ENCODE measurements at places on chromosomes 1 and 21.

GRCh38 chr21:14550135-14550534, 4.0 kb upstream of the SAMSN1 start:
- no peak for DNase-seq

DNA sequence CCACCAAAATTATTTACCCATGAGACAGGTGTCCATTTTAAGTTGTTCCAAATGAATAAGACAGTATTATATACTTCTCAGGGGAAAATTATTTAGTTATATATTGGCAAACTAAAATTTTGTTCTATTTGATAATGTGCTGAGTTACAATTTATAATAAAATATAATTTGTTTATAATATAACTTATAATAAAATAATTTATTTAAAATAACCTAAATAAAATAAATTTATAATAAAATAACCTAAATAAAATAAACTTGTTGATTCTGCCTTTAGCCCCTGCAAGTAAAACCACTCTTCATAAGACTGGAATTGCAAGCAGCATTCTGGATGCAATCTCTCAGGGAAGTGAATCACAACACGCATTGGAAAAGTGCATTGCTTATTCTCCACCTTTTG, 69.6 kb downstream of the RAVER2 start:
- DNase-seq: no peak

DNA sequence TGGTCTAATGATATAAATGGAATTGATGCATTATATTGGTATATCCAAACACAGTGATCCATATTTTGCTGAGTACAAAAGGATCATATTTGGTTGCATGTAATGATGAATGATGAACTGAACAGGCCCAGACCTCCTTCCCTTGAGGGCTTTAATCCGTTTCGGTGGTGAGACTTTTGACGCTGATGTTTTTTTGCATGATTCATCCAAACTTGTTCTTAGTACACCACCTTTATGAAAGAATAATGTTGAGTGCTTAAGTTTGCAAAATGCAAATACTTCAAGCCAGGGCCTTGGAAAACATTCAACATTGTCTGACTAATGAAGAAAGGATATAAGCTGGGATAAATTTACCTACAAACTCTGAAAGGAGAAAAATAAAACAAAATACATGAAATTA, 19.2 kb downstream of the HOOK1 start:
- no peak for DNase-seq

DNA sequence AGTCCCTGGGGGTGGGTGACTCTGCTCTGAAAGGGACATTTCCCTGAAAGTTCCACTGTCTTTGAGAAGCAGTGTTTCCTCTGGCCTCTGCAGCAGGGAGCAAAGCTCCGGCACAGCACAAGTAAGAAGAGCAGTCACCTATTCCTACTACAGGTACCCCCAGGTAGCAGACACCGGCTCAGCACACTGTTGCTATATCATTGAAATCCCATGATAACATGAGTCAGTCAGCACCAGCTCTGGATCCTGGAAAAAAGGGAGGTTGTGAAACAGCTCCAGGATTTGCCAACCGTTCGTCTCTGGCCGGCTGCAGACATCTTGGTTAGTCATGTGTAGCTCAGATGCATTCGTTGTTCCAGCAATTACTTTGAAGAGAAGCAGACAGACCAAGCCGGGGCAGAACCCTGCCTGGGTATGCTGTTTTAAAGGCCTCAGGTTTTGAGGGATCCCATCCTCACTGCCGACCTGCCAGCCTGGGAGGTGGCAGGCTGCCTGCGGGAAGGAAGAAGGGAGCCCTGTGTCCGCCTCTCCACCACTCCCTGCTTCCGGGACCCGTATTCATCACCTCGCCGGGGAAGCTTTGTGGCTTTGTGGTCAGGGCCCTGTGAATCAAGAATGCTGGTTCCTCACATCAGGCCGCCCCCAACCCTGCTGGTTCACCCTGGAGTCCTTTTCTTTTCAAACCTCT, 139.2 kb downstream of the CLIC6 start:
- no peak for DNase-seq

- DNase-seq: no peak
Observed at GRCh38 chr1:246221485-246222255, 285.4 kb downstream of the SMYD3 start.

GRCh38 chr21:44461464-44462001, 6.2 kb downstream of the LRRC3 start:
- DNase-seq: no peak

GRCh38 chr1:245999697-246000637, 507.1 kb downstream of the SMYD3 start:
- DNase-seq: no peak

DNA sequence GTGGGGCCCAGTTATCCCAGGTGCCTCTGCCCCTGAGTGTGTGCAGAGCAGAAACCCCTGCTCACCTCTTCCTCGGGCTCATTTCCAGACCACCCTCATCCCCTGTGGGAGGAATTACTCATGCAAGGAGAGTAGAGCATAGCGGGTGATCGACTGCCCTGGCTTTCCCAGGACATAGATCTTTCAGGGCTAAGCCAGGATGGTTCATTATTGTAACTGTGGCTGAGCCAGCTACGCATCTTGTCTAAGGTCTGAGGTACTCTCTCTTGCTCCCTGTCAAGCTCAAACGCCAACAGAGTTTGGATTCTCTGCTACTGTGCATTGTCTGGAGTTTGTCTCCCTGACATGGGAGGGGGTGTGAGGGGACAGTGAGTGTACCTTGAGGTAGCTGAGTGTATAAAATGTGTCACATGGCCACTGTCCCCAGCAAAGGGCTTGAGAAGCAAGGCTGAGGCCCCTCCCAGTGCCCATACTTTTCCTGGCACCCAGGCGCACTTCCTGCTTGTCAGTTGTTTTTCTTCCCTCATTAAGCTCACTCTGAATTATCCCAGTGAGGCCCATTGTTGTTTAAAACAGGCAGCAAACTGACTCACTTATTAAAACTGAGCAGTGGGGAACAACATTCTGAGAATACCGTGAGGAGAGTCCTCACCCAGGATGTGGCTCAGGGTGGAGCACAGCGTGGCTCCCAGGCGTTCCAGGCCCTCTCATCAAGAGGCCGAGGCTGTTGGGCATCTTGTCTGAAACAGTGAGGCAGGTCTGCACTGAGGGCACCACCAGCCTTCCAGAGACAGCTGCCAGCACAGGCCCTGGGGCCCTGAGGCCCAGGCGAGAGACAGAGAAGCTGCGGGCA, 92.9 kb downstream of the LAMC2 start:
- DNase-seq: no peak

GRCh38 chr21:45534636-45535331, 7.5 kb downstream of the SLC19A1 start:
- DNase-seq: no peak

DNA sequence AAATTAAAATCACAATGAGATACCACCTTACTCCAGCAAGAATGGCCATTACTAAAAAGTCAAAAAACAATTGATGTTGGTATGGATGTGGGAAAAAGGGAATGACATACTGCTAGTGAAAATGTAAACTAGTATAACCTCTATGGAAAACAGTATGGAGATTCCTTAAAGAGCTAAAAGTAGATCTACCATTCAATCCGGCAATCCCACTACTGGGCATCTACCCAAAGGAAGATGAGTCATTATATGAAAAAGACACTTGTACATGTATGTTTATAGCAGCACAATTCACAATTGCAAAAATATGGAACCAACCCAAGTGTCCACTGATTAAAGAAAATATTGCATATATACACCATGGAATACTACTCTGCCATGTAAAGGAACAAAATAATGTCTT, 37.2 kb downstream of the SUSD4 start:
- DNase-seq: no peak

DNA sequence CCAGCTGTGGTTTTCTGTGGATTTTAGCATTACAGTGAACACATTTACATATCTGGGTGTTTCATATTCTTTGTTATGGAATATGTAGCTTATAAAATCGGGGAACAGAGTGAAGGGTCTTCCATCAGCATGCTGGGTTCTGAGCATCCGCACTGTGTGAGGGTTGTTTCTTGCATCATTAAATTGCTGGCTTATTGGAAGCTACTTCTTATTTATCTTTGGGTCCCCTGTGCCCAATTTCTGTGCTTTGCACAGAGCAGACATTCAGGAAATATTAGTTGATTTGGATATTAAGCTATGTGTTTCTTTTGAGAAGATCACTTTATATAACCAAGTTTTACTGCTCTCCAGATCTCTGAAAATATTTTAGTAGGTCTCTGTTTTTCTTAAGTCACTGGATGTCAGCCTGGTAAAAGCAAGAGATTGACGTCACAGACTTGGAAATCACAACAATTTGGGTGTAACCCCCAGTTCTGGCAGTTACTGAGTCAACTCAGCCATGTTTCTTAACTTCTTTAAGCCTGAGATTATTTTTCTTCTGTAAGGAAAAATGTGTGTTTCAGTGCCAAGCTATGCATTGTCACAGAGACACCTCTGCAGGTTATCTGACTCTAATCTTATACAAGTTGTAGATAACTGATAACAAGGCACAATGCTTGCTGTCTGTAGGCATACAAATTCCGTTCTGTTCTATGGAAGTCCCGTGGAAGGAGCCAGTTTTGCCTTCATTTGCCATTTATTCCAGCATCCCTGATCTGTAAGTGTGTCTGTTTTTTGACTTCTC, 258.3 kb upstream of the KAZN start:
- no peak for DNase-seq

GRCh38 chr1:150841626-150842025, 33.6 kb upstream of the CTSK start:
- DNase-seq: no peak

DNA sequence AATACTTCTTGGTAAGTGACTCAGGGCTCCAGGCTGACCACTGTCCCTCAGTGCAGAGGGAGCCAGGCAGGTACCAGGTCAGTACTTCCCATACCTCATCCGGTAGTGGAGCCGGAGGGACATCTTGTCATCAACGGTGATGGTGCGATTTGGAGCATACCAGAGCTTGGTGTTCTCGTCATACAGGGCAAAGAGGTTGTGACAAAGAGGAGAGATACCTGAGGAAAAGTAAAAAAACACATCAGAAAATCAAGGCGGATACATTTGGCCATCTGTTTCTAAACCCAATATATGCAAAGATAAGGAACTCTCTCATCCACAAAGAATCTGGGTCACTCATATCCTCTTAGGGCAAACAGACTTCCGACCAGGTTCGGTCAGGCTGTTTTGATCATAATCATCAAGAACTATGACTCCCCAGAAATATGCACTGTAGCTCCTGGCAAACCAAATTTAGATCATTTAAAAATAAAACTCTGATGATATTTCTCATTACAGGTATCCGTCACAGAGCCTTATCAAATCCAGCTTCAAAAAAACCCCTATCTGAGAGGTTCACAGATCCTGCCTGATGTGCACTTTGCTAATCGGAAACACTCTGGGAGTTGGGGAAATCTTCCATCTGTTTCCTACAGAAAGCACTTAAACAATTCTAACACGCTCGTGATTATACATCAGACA, 87.3 kb downstream of the JAK1 start:
- no peak for DNase-seq

GRCh38 chr1:205983925-205984725, 19.1 kb downstream of the RAB7B start:
- DNase-seq: peak; percentile 55

DNA sequence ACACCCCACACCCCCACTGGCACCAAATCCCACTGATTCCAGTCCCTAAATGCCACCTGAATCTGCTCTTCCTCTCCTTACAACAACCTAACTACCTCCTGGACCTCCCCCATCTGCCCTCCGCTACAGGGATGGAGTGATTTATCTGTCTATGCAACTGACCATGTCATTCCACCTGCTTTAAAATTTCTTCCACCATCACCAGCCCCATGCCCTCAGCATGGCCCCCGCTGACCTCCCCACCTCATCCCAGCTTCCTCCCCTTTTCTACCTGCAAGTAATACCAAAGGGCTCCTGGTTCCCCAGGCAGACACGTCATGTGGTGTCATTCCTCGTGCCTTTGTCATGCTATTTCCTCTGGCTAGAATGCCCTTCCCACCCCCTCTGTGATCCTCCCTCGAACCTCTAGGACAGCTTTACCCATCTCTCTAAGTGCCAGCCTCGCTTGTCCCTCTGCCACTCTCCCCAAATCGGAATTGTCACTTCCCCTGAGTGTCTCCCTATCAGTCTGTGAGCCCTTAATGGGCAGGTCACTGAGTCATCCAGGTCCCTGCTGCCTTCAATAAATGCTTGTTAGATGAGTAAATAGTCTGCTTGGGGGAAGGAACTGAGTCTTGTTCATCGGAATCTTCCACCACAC, 3.7 kb downstream of the GJB4 start:
- no peak for DNase-seq

- DNase-seq: no peak
Observed at GRCh38 chr1:206557636-206558473, 50.5 kb downstream of the RASSF5 start.

All from NCI-H187 (cell line).